ENCODE measurements at places on chromosomes 3 and 15. TPM values are rescaled to one million over a fixed set of nuclear protein-coding genes. Genes with fewer than 3 reads are reported as not detected.

ATP13A5 gene
- not detected for polyA plus RNA-seq

CNTN3 gene
- 6.3 TPM for polyA plus RNA-seq

FGD5 gene
- polyA plus RNA-seq, result 4.9 TPM

ELL3 gene
- polyA plus RNA-seq, result 3.5 TPM

ADPRH gene
- 6.6 TPM for polyA plus RNA-seq

FETUB gene
- polyA plus RNA-seq, result not detected
